ENCODE measurements at places on chromosomes 3 and 15. TPM values are rescaled to one million over a fixed set of nuclear protein-coding genes. Genes with fewer than 3 reads are reported as not detected.

The NR1I2 gene
- total RNA-seq = 6.0 TPM

The GOLGA8T gene
- total RNA-seq = not detected

The INSYN1 gene
- total RNA-seq = not detected

The CCR1 gene
- 0.87 TPM for total RNA-seq

The SLC28A1 gene
- 0.17 TPM for total RNA-seq

The LRTM1 gene
- not detected for total RNA-seq

The HES1 gene
- total RNA-seq = 141 TPM

The DZIP1L gene
- 16.5 TPM for total RNA-seq

The LEKR1 gene
- total RNA-seq = 5.1 TPM

The CD86 gene
- 0.24 TPM for total RNA-seq

GRCh38 chr15:79184465-79184892, 93.9 kb upstream of the RASGRF1 start:
- DNase-seq = peak; percentile 84

- DNase-seq = no peak
Measured at GRCh38 chr3:153749070-153749610, 372.1 kb upstream of the ARHGEF26 start.

DNA sequence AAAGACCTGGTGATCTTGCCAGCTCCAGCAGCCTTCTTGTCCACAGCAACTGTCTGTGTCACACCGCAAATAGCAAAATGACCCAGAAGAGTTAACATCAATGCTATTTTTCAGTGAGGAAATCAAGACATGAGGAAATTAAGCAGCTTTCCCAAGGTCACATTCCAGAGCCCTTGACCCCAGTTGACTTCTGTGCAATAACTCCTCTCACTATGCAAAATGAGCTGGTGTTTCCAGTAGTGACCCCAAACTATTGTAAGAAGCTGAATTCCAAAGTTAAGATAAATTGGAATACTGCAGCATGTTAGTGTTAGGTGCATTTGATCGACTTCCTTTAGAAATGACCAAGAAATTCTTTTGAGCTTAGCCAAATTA, 172.8 kb upstream of the SNTN start:
- DNase-seq = no peak

DNA sequence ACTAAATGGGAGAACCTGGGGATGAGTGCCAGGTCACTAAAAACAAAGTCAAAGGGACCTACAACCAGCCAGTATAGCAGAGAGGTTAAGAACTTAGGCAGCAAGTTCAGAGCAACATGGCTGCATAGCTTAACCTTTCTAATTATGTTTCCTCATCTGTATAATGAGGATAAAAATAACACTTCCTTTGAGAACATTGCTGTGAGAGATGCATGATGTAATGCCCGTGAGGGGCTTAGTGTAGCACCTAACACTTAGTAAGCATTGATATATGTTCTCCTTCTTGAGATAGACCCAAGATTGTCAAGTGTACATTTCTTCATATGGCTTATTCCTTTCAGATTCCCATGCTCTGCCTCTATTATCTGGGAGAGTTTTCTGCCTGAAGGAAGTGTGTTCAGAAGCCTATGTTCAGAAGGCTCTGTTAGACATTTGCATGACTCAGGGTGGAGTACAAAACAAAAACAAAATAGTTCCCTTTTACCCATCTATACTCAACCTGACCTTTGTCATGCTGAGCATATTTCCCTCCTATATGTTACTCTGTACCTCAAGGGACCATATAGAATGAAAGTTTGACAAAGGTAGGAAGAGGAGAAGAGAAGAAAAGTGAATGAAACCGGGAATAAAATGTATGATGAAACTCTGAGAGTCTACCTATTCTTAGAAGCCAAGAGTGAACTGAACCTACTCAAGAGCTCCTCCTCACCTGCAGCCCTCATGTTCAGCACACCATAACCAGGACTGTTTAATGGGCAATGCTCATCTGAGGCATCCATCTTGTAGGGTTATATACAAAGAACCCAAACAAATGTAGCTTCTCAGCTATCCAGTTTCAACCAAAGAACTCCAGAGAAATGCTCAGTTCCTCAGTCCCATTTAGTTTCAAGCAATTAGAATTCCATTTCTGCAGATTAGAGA, 70.7 kb upstream of the KCNMB2 start:
- DNase-seq = no peak

GRCh38 chr3:184345317-184346144, 8.1 kb downstream of the FAM131A start:
- peak; percentile 82 for DNase-seq

DNA sequence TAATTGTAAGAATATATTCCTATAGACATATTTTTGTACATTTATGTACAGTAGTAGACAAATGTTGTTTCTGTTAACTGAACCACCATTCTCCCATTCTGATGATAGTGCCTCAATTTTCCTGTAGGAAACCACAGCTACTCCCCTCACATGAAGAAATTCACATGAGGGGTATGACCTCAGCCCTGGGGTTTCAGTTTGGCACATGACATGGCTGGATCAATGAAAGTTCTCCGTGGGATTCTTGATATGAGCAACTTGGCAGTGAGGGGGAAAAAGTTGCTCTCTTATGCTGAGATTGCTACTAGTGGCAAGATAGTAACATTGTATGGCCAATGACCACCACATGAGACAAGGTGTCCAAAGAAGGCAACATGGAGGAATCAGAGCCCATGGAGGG, 1090.3 kb upstream of the CFAP20DC start:
- no peak for DNase-seq

DNA sequence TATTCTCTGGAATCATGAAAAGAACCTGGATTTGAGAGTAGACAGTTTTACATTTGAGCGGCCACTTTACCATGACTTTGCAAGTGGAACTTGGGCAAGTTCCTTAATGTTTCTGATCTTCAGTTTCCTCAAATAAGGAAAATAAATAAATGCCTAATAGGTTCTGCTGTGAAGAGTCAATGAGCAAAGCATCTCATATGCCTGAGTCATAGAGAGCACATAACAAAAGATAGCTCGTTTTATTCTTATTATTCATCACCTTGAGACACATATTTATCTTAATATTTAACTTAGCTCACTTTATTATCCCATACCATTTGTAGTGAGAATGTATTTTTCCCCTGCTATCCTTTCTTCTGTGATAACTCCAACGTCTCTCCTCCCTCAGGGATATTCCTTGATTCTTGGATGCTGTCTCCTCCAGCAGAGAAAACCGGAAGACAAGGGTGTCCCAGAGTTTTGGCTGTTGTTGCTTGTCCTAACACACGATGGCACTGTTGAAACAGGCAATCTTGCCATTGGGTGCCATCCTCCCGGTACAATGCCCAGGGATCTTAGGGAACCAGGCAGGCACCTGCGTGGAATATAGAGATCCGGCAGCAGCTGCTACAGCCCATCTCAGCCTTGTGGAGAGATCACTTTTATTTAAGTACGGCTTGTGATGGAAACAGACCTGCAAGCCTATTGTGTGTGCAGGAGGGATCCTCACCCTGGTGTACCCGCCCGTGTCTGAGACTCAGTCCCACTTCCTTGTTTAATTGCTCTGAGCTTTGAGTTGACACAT, 33.3 kb upstream of the VPS33B start:
- peak; percentile 81 for DNase-seq

DNA sequence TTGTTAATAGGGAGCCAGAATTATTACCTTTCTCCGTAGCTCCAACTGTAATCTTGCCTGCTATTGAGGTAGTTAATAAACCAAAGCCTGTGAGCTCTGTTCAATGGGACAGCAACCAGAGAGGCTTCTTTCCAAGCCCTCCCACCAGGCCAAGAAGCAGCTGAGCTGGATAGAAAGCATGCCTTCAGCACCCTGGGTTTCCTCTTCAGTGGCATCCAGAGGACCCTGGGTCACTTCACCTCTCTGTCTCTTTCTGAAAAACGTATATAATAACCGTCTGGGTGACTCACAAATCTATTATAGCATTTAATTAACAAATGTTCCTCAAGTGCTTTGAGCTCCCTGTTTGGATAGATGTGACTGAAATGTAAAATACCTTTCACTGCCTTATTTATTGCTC, 420.0 kb downstream of the LPP start:
- no peak for DNase-seq

- DNase-seq = no peak
Measured at GRCh38 chr3:187286467-187287059, 5.0 kb downstream of the MASP1 start.

- no peak for DNase-seq
Measured at GRCh38 chr3:126021702-126022101, 52.7 kb downstream of the ROPN1B start.

GRCh38 chr15:87827131-87827530, 429.4 kb downstream of the NTRK3 start:
- no peak for DNase-seq

GRCh38 chr3:127856801-127857200, 34.5 kb upstream of the MGLL start:
- no peak for DNase-seq

GRCh38 chr3:124037326-124037725, 45.4 kb upstream of the ROPN1 start:
- no peak for DNase-seq

- no peak for DNase-seq
Measured at GRCh38 chr3:10460951-10461545, 44.3 kb downstream of the ATP2B2 start.

DNA sequence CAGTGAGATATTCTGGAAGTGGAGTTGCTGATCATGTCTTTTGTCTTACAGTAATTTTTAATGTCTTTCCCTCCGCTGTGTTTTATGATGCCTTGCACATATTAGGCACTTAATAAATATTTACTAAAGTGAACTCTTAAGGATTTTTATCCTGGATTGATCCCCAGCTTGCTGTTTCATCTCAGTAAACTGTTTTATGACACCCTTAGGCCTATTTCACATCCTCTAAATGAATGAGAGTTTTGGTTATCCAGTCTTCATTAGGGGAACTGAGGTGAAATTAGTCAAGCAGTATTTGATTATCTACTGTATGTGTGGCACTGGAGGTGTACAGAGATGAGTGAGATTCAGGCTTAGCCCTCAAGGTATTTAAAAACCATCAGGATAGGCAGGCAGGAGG, 19.8 kb downstream of the CHCHD6 start:
- DNase-seq = no peak

DNA sequence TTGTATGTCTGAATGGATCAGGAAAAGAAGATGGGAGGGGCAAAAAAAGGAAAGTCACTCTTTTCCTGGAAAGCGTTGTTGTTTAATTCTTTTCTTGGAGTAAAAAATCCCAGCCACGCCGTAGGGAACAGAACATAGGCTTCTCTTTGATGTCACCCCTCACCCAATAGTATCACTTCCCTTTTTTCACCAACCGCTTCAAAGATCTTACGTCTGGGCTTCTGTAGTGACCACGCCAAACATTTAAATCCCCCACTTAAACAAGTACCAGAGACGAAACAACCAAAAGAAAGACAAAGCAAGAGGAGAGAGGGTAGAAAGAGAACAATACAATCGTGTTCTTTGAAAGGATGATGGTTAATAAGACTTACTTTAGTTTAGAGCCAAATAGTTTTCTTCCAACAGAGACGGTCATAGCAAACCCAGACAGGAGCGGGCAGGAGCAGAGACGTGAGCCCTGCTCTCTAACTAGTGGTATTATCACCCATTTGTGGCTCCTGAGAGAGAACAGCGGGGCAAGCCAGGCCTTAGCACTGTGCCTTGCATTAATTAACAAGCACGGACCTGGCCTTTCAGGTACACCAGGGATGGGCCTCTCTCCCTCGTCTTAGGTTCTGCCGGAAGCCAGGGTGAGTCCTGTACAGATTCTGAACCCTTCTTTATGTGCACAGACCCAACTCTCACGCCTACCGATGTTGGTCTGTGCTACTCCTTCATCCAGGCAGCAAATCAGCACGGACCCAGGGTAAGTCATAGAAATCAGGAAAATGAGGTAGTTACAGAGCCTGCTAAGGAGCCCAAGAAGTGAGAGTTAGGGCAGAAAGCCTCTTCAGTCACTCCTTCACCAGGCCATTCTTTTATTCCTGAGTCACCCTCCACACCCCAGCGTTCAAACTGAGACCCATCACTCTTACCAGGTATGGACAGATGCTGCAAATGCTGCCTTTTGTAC, 28.2 kb upstream of the BCL6 start:
- DNase-seq = no peak

DNA sequence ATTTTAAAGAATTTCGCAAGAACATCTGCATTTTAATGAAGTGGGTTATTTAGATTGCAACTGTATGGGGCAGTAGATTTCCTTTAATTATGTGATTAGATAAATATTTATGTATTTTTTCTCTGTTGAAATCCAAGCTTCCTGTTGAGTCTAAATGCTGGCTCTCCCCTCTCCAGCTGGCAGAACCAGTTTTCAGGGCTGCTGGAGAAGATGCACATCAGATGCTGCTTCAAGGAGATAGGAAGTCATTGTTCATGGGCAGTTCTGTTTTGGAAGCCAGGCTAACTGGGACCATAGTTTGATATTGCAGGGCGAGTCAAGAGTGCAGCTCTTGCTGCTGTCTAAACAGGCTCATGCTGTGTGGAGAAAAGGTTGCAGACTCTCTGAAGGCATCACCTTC, 97.4 kb downstream of the SLC9A9 start:
- no peak for DNase-seq

- DNase-seq = no peak
Measured at GRCh38 chr3:119885746-119886530, 104.0 kb downstream of the NR1I2 start.

Measured in Calu3 (cell line).